ENCODE measurements at places on chromosomes 16 and 17. TPM values are rescaled to one million over a fixed set of nuclear protein-coding genes. Genes with fewer than 3 reads are reported as not detected.

ATP1B2 gene
- total RNA-seq = 2.7 TPM

- H3K4me3 ChIP-seq = no peak overlapping the region
- H3K36me3 ChIP-seq = peaks cover 9% of the 10 kb centered on the region
- peak overlapping the region; percentile 7 for H3K27ac ChIP-seq
- no peak for DNase-seq
- H3K27me3 ChIP-seq = no peaks in the 10 kb centered on the region
- peaks cover 36% of the 10 kb centered on the region for H3K4me1 ChIP-seq
These were observed 7.7 kb downstream of the MED9 start for GRCh38 chr17:17484451-17484899.

CFAP52 gene
- total RNA-seq = 2.5 TPM

- no peak overlapping the region for H3K4me3 ChIP-seq
- peak overlapping the region; percentile 74 for H3K27ac ChIP-seq
- H3K4me1 ChIP-seq = peaks cover 54% of the 10 kb centered on the region
- DNase-seq = no peak
These were observed 11.5 kb upstream of the ATP6V0C start for GRCh38 chr16:2501946-2502895.

- DNase-seq = no peak
- H3K27ac ChIP-seq = no peak overlapping the region
- no peaks in the 10 kb centered on the region for H3K36me3 ChIP-seq
- H3K27me3 ChIP-seq = no peaks in the 10 kb centered on the region
- H3K4me1 ChIP-seq = peaks cover 6% of the 10 kb centered on the region
- H3K4me3 ChIP-seq = no peak overlapping the region
These were observed 36.4 kb upstream of the SSTR5 start for GRCh38 chr16:1036166-1036565.

GRCh38 chr17:17417718-17418181 lies 59.0 kb upstream of the MED9 start:
- no peaks in the 10 kb centered on the region for H3K27me3 ChIP-seq
- DNase-seq = no peak
- no peaks in the 10 kb centered on the region for H3K36me3 ChIP-seq
- H3K4me3 ChIP-seq = no peak overlapping the region
- H3K4me1 ChIP-seq = peaks cover 30% of the 10 kb centered on the region

DNA sequence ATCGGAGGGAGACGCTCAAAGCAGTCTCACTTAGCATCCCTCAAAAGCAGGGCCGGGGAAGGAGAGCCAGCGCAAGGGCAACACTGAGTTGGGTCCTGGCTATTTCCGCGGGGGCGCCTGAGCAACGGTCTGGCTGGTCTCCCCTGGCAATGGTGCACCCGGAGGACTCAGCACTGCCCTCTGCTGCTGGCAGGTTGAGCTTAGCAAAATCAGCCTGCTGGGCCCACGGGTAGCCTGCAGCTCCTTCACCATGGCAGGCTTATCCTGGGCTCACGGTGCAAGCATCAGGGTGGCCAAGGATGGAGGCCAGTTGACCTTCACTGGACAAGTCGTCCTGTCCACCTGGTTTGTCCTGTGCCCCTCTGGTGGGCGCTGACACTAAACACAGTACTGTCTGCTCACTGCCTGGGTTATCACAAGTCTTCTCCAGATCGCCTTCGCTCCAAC lies 14.4 kb upstream of the ALDH3A1 start:
- H3K36me3 ChIP-seq = no peaks in the 10 kb centered on the region
- H3K4me1 ChIP-seq = peaks cover 21% of the 10 kb centered on the region
- DNase-seq = peak; percentile 84
- H3K27ac ChIP-seq = no peak overlapping the region

DNA sequence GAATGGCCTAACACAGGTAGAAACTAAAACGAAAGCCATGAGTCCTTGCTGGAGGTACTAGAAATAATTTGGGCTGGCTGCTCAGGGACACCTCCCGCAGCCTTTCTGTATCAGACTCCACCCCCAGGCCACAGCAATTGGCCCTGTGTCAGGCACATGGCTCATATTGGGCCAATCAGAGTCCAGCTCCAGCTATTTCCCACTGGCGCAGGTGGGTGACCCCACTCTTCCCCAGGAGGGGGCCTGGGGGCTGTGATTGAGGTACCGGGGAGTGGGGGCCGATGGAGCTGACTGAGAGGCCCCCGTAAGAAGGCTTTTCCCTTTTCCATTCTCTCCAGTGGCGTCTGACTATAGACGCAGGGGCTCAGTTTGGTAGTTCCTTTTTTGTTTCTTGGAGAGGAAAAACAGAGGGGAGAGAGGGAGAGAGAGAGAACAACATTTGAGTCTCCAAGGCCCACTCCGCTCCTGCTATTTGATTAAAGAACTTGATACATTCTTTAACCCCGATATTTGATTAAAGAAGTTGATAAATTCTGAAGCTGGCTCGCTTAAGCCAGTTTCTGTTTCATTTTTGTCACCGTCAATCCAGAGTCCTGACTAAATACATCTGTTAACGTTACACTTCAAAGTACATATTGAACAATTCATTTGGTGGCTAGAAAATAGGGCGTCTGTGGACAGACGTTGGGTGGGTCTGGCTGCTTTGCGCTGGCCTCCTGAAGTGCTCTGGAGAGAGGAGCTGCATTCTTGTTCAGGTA lies 26.3 kb downstream of the FOXL1 start:
- H3K36me3 ChIP-seq = no peaks in the 10 kb centered on the region
- DNase-seq = no peak
- no peaks in the 10 kb centered on the region for H3K27me3 ChIP-seq
- H3K4me3 ChIP-seq = peak overlapping the region; percentile 10
- H3K27ac ChIP-seq = no peak overlapping the region

DNA sequence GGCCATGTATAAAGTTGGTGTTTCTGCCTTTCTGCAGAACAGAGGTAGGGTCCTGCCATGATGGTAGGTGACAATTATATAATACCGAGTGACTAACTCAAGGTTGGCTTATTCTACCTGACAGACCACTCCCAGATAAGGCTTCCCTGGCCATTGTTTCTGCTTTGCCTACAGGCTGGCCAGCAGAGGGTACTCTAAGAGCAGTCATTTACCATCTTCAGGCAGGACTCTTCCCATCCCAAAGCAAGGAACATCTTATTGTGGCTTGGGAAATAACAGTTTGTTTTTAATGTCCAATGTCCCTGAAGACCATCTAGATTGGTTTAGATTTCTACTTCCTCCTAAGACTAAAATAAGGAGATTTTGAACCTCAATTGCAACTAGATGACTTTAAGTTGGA lies 74.1 kb downstream of the SNX11 start:
- no peaks in the 10 kb centered on the region for H3K36me3 ChIP-seq
- no peaks in the 10 kb centered on the region for H3K4me1 ChIP-seq
- no peak overlapping the region for H3K27ac ChIP-seq
- H3K4me3 ChIP-seq = no peak overlapping the region
- no peaks in the 10 kb centered on the region for H3K27me3 ChIP-seq

IGF2BP1 gene
- not detected for total RNA-seq

- H3K27me3 ChIP-seq = no peaks in the 10 kb centered on the region
- DNase-seq = no peak
- H3K36me3 ChIP-seq = no peaks in the 10 kb centered on the region
- H3K4me1 ChIP-seq = peaks cover 15% of the 10 kb centered on the region
- H3K27ac ChIP-seq = no peak overlapping the region
- H3K4me3 ChIP-seq = no peak overlapping the region
These were observed 4.6 kb upstream of the ZNF747 start for GRCh38 chr16:30539000-30539964.

GRCh38 chr17:16933317-16934132 lies 38.4 kb downstream of the TNFRSF13B start:
- no peak overlapping the region for H3K27ac ChIP-seq
- no peaks in the 10 kb centered on the region for H3K4me1 ChIP-seq
- no peaks in the 10 kb centered on the region for H3K36me3 ChIP-seq
- no peak overlapping the region for H3K4me3 ChIP-seq
- no peak for DNase-seq

GRCh38 chr16:19715566-19715965 lies 2.5 kb downstream of the KNOP1 start:
- peaks cover 18% of the 10 kb centered on the region for H3K36me3 ChIP-seq
- no peak overlapping the region for H3K27ac ChIP-seq
- H3K27me3 ChIP-seq = no peaks in the 10 kb centered on the region
- peaks cover 27% of the 10 kb centered on the region for H3K4me1 ChIP-seq
- DNase-seq = no peak

- H3K27me3 ChIP-seq = no peaks in the 10 kb centered on the region
- no peak overlapping the region for H3K27ac ChIP-seq
- H3K4me1 ChIP-seq = no peaks in the 10 kb centered on the region
- DNase-seq = no peak
- no peaks in the 10 kb centered on the region for H3K36me3 ChIP-seq
These were observed 725.7 kb upstream of the GOT2 start for GRCh38 chr16:59459806-59460205.

MPO gene
- total RNA-seq = not detected

- no peaks in the 10 kb centered on the region for H3K27me3 ChIP-seq
- H3K27ac ChIP-seq = no peak overlapping the region
- no peaks in the 10 kb centered on the region for H3K4me1 ChIP-seq
- DNase-seq = no peak
These were observed 379.5 kb downstream of the HS3ST4 start for GRCh38 chr16:26071101-26071866.

ADORA2B gene
- 33.4 TPM for total RNA-seq

DNA sequence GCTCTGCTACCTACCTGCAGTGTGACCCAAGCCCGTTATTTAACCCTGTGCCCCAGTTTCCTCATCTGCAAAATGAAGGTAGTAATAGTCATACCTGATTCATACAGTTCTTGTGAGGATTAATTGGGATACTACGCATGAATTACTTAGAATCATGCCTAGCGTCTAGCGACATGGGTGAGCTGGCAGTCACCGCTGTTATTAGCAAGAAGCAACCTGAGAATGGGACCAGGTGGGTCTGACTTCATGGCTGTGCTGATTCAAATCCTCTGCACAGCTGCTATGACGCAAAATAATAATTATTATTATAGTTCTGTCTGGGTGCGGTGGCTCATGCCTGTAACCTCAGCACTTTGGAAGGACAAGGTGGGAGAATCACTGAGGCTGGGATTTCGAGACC lies 7.9 kb downstream of the SOCS1 start:
- H3K27me3 ChIP-seq = no peaks in the 10 kb centered on the region
- H3K36me3 ChIP-seq = no peaks in the 10 kb centered on the region
- DNase-seq = no peak
- no peak overlapping the region for H3K4me3 ChIP-seq
- no peak overlapping the region for H3K27ac ChIP-seq

GRCh38 chr17:18194804-18195203 lies 11.2 kb downstream of the ALKBH5 start:
- no peaks in the 10 kb centered on the region for H3K27me3 ChIP-seq
- no peak overlapping the region for H3K4me3 ChIP-seq
- H3K4me1 ChIP-seq = peaks cover 87% of the 10 kb centered on the region
- H3K36me3 ChIP-seq = no peaks in the 10 kb centered on the region
- H3K27ac ChIP-seq = no peak overlapping the region

DNA sequence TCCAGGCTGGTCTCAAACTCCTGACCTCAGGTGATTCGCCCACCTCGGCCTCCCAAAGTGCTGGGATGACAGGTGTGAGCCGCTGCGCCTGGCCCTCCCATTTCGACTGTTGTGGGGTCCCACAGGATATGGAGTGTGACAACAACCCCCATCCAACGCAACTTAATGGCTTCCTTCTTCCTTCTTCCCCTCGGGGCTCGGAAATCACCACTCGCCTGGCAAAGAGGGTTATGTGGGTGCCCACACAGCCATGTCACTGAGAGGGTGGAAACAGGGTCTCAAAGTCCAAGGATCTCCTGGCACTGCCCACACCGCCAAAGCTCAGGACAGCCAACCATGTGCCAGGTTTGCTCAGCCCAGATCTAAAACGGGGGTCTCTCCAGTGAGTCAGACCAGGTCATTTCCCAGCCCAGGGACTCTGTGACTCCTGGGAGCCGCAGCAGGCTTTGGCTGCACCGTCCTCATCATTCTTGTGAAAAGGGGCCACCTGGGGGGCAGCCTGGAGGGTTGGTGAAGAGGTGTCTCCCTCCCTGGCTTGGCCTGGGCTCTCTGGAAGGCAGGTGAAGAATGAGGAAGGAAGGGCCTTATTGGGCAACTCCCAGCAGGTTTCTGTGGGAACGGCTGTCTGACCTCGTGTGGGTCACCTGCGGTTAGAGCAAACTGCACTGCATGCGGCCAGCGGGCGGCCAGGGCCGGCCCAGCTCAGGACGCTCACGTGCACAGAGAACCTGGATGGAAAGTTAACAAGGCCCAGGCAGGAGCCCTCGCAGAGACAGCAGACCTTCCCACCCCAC lies 25.3 kb upstream of the LITAF start:
- peak overlapping the region; percentile 43 for H3K27ac ChIP-seq
- no peak for DNase-seq
- no peaks in the 10 kb centered on the region for H3K36me3 ChIP-seq
- no peaks in the 10 kb centered on the region for H3K27me3 ChIP-seq
- H3K4me3 ChIP-seq = no peak overlapping the region

SHISA9 gene
- total RNA-seq = 0.49 TPM

- no peak for DNase-seq
- no peak overlapping the region for H3K4me3 ChIP-seq
- no peaks in the 10 kb centered on the region for H3K36me3 ChIP-seq
- H3K4me1 ChIP-seq = no peaks in the 10 kb centered on the region
- H3K27me3 ChIP-seq = no peaks in the 10 kb centered on the region
- H3K27ac ChIP-seq = no peak overlapping the region
These were observed 45.9 kb downstream of the JPH3 start for GRCh38 chr16:87648236-87648635.

GRCh38 chr17:44557651-44558285 lies 484 bp downstream of the FZD2 start:
- H3K4me1 ChIP-seq = peaks cover 25% of the 10 kb centered on the region
- H3K27me3 ChIP-seq = no peaks in the 10 kb centered on the region
- no peaks in the 10 kb centered on the region for H3K36me3 ChIP-seq
- peak overlapping the region; percentile 55 for H3K4me3 ChIP-seq
- H3K27ac ChIP-seq = peak overlapping the region; percentile 80

- no peaks in the 10 kb centered on the region for H3K27me3 ChIP-seq
- no peak for DNase-seq
- H3K27ac ChIP-seq = no peak overlapping the region
- peaks cover 12% of the 10 kb centered on the region for H3K4me1 ChIP-seq
- no peak overlapping the region for H3K4me3 ChIP-seq
- no peaks in the 10 kb centered on the region for H3K36me3 ChIP-seq
These were observed 40.8 kb downstream of the LDHD start for GRCh38 chr16:75075688-75076268.
